PC-3 (cell line): ENCODE measurements at places on chromosomes 2 and 18.

GRCh38 chr2:207399301-207399700, 130.5 kb upstream of the CREB1 start:
- no peak for DNase-seq

- DNase-seq: no peak
Observed at GRCh38 chr2:7403092-7403775, 486.0 kb downstream of the RNF144A start.

GRCh38 chr2:224969095-224969494, 73.2 kb downstream of the DOCK10 start:
- DNase-seq: no peak

- DNase-seq: no peak
Observed at GRCh38 chr2:31404302-31404701, 10.2 kb downstream of the XDH start.

DNA sequence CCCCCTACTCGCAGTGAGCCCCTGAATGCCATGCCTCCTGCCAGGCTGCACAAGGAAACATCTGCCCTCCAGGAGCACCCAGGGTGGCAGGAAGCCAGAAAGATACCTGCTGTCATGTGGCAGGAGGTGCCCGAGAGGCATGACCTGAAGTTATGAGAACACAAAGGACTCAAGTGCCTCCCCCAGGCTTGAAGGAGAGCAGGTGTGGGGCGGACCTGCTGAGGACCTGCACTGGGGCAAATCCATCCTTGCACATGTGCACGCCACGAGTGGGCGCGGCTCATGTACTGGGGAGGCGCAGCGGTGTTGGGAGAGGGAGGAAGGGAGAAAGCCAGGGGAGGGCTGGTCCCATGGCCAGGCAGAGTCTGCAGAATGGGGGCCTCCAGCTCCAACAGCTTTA, 26.9 kb downstream of the SDC1 start:
- DNase-seq: no peak
